ENCODE measurements at places on chromosomes 11 and 22.

GRCh38 chr22:27808451-27809225 lies 7.1 kb upstream of the MN1 start:
- DNase-seq = no peak

- DNase-seq = no peak
Observed at GRCh38 chr11:31996159-31996881, 94.6 kb upstream of the RCN1 start.

- no peak for DNase-seq
Observed at GRCh38 chr11:2725368-2726300, 25.8 kb upstream of the KCNQ1OT1 start.

DNA sequence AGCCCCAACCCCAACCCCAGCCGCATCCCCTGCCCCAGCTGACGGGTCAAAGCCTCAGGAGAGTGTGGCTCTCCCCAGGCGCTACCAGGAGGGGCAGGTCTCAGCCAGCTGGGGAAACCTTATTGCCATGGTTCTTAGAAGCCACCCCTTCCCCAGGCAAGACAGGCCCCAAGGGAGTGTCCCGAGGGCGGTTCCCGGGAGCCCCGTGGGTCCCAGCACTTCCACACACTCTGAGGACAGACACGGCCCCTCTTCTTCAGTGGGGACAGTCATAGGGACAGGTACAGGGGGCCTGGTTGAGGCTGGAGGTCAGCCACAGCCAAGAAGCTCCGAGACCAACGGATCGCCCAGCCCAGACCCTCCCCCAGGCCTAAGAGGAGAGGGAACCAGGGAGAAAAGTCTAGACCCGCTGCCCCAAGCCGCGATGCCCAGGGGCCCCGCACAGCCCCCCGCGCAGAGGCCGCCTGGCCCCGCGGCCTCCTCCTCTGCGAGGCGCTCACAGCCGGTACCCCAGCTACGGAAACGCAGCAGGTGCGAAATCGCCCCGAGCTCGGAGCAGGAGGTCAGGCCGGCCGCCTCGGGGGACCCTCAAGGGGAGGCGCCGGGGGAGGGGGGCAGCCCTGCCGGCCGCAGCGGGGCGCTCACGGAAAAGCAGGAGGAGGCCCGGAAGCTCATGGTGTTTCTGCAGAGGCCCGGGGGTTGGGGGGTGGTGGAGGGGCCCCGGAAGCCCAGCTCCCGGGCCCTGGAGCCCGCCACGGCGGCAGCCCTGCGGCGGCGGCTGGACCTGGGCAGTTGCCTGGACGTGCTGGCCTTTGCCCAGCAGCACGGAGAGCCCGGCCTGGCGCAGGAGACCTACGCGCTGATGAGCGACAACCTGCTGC lies 2.6 kb downstream of the KLHDC7B start:
- DNase-seq = no peak

GRCh38 chr11:128616161-128616560 lies 28.8 kb upstream of the ETS1 start:
- peak; percentile 19 for DNase-seq

DNA sequence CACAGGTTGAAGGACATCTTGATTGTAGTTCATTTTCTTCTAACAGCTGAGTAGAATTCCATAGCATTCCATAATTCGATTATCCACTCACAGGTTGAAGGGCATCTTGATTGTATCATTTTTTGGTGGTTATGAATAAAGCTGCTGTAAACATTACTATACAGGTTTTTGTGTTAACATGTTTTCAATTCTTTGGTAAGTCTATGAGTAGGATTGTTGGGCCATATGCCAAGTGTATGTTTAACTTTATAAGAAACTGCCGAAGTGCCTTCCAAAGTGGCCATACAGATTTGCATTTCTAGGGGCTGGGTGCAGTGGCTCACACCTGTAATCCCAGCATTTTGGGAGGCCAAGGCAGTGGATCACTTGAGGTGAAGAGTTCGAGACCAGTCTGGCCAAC lies 44.6 kb downstream of the ANKRD42 start:
- no peak for DNase-seq

- DNase-seq = no peak
Observed at GRCh38 chr22:20141186-20142077, 9.4 kb downstream of the CCDC188 start.

GRCh38 chr11:47504910-47505309 lies 48.0 kb downstream of the CELF1 start:
- DNase-seq = no peak

- DNase-seq = no peak
Observed at GRCh38 chr11:20363149-20363499, 390 bp upstream of the HTATIP2 start.

DNA sequence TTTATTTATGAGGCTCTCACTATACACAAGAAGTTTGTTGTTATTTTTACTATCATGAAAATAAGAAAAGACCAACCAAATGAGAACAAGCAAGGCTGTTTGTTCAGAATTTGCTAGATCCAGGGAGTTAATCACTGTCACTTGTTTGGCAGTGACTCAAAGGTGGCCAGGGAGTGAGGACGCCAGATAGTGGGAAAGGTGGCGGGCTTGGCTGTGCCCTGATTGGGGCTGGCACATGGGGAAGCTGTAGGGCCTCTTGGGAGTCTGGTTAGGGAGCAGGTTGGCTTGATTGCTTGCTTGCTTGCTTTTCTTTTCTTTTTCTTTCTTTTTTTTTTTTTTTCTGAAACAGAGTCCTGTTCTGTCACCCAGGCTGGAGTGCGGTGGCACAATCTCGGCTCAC lies 53.1 kb upstream of the SLC22A12 start:
- no peak for DNase-seq

DNA sequence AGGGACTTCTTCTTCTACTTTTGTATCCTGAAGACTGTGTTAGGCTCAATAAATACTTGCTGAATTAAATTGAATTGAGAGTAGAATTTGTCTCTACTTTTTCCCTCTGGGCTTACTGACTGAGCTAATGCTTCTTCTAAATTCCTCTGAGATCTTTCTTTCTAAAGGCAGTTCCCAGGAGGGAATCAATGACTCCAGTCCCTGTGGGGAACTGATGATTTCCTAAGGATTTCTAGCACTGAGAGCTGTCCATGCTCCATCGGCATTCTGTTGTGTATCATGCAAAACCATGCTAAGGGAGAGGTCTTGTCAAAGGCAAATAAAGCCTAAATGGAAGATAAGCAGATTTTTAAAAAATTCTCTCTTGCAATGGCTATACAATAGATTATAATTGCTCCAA lies 148.8 kb upstream of the KIRREL3 start:
- DNase-seq = no peak

DNA sequence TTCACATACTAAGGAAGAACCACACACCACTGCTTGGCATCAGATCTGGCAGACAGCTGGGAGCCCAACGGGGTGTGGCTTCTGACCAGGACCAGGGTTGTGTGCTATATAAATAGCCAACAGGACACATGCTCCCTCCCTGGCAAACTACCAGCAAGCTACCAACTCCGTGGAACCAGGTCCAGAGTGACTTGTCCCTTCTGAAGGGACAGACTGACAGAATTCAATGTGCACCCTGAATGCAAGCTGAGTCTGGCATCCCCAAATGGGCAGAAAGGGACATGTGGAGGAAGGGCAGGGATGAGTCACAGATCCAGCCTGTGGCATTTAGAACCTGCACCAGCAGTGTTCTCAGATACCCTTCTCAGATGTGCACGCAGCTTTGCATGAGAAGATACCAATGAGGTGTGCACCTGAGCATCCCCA lies 92.9 kb downstream of the MICAL3 start:
- DNase-seq = no peak

GRCh38 chr22:31343235-31344191 lies 2.6 kb downstream of the PATZ1 start:
- DNase-seq = no peak

GRCh38 chr11:64165481-64165841 lies 452 bp downstream of the MACROD1 start:
- DNase-seq = no peak

DNA sequence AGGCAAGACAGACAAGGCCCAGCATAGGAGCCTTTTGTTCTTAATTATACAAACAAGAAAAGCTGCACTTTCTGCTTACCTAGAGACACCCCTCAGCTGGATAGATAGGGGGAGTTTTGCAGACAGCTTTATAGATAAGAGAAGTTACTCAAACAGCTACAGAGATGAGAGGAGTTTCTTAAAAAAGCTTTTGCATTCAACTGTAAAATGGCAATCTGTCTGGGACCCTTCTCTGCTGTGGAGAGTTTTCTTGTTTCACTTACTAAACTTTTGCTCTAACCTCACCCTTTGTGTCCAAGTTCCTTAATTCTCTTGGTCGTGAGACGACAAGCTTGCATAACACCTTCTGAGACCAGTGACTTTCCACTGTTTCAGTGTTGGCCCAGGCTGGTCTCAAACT lies 103.8 kb upstream of the CHORDC1 start:
- no peak for DNase-seq

- no peak for DNase-seq
Observed at GRCh38 chr11:71199226-71199820, 53.1 kb downstream of the SHANK2 start.

GRCh38 chr11:2156416-2157182 lies 4.4 kb downstream of the INS start:
- no peak for DNase-seq

GRCh38 chr11:116328391-116328790 lies 444.4 kb downstream of the BUD13 start:
- no peak for DNase-seq

GRCh38 chr11:47388697-47389576 lies 10.6 kb upstream of the SPI1 start:
- DNase-seq = no peak

- no peak for DNase-seq
Observed at GRCh38 chr11:72483412-72484186, 49.3 kb upstream of the CLPB start.

DNA sequence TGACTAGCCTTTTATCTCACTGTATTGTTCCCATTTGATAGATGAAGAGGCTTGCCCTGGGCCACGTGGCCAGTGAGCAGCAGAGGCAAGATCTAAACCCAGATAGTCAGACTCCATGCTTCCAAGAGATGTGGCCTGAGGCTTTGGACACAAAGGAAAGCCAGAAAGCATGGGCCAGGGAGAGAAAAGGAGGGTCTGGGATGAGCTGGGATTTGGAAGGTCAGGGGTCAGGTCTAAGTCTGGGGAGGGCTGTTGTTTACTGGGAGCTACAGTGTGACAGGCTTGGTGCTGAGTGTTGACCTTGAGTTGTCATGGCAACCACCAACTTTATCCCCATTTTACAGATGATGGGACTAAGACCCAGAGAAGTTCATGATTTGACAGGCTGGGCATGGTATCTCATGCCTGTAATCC lies 2.1 kb downstream of the SLC35E4 start:
- no peak for DNase-seq

DNA sequence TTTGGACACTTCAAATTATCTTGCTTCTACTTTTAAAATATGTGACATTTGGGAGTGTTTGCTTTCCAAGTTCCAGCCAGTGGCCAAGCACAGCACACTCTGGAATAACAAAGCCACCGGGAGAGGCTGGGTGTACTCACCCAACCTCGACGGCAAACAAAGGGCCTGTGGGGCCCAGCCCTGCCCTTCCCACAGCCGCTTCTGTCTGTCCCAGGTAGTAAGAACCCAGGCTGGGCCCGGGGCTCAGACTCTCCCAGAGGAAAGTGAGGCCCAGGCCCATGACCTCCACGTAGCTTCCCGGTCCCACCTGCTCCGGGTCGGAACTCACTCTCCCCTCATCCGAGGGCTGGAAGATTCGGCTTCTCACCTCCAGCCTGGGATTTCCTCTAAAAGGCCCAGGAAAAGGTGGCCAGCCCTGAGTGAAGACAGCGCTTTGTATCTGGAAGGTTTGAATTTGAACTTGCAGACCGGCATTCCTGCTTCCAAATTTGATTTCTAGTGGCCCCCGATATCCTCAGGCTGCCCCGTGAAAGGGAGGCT lies 93.5 kb downstream of the CELSR1 start:
- DNase-seq = no peak

DNA sequence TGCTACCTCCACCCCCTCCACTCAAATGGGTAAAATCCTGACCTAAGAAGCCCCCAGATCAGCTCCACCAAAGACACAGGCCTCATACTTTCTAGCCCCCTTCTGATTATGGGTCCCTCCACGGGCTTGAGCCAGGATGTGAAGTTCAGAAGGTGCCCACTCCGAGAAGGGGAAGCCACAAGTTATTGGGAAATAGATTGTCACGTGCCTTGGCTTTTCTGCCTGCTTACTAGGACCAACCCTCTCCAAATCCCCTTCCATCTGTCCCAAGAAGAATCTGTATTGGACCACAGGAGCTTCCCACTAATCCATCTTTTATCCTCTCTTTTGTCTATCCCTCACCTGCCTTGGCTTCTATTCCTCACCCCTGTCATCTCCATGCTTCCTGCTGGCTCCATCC lies 3.0 kb upstream of the NRGN start:
- no peak for DNase-seq

- no peak for DNase-seq
Observed at GRCh38 chr11:99614352-99614751, 593.6 kb downstream of the CNTN5 start.

DNA sequence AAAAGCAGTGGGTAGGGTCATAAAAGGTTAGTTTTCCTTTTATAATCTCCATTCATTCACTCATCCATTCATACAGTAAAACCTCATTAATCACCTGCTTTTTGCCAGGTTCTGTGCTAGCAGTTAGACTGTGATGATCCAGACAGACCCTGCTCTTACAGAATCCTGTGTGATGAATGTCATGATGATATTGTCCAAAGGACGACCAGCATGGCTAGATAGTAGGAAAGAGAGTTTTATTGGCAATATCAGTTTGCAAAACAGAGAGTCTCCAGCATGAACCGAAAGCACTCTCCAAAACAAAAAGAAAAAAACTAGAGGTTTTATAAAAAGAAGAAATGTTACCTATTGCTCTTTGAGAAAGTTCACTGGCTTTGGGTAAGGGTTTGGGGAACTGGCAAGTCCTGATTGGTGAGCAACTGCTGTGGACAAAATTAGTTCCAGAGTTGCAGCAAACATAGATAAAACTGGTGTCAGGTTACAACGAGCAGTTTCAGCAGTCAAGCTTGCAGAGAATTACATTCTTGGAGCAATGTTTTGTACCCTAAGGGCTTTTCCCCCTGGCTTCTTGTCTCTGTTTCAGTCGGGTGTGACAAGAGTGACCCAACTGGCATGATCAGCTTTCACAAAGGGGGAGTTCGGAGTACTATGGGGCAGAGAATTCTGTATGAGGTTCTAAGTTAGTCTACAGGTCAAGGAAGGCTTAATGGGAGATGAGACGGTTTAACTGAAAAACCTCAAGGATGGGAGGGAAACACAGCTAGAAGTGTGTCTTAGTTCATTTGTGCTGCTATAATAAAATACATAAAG lies 58.3 kb downstream of the HSD17B12 start:
- no peak for DNase-seq

All from nucleus accumbens (tissue), 56 donors.